Fibroblast of skin of scalp (primary cell): ENCODE measurements at places on chromosomes 6 and 20.

DNA sequence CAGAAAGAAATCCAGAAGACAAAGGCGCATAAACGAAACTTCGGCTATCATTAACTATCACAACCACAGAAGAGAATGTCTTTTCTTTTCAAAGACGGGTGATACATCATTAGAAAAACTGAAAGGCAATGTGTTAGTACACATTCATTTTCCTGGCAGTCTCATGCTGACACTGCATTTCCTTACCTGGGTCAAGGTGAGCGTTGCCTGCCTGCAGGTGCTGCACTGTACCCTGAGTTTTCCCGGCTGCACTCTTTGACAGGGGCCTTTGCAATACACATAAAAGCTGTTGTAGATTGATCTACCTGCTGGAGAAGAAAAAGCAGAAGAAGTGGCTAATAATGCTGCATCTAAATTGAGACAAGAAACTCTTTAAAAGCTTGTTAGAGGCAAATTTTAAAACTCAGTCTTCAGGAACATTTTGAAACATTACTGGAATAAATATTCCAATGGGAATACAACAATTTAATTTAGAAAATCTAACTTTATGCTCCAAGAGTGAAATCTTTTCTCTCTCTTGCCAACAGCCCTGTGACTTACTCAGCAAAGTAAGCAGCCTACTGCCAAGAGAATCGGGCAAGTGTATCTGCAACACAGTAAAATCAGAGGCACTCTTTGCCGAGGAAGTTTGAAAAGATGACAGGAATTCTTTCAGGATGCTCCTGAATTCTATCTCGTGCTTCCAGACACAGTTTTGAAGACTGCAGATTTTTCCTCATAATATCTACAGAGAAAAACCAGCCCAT, 526.4 kb downstream of the PRKN start:
- DNase-seq: no peak

DNA sequence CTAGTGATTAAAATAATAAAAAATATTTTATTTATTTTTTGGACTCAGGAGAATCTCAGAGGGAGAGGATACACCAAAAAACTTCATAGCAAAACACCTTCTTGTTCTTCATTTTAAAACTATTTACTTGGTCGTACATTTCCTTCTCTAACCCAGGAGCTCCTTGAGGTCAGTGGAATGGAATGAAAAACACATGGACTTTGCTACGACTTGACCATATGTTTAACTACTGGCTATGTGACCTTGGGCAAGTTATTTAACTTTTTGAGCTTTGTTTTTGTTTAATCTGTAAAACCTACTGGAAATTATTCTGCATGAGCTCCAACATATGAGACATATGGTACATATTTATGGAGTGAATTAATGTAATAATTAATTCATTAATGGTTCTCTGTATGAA, 1005.5 kb upstream of the CITED2 start:
- peak; percentile 49 for DNase-seq

GRCh38 chr6:55937261-55937947, 62.0 kb upstream of the BMP5 start:
- DNase-seq: no peak

GRCh38 chr20:45826381-45827019, 612 bp downstream of the TNNC2 start:
- DNase-seq: peak; percentile 25

DNA sequence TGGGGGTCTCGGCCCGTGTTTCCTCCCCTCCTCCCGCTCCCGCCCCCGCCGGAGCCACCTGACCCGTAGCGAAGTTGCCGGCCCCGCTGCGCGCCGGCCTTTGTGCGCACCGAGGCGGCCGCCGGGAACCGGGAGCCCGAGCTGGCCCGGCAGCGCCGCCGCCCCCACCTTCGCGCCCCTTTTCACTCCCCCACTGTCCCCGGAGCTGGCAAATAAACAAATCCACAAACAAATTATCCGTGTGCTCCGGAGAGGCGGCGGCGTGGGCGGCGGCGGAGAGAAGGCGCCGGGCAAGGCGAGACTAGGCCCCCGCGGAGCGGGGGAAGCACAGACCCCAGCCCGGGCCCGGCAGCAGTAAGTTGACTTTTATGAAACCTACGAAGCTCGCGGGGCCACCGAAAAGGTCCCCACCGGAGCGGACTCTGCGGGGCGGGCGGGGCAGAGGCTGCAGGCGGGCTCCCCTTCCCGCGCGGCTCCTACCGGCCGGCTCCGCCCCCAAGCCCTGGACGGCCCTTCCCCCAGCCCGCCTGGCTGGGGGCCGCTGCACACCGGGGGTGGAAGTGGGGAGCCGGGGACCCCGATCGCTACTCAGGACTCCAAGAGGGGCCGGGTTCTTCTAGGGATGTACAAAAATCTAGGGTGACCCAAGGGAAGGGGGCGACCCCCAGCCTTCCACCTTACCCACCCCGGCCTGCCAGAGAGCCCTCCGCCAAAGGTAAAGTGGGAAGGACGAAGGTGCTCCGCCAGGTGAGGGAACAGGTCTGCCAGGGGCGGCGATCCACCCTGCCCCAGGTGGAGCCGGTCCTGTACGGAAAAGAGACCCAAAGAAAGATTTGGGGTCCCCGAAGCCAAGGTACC, 40.7 kb downstream of the YTHDF1 start:
- no peak for DNase-seq

DNA sequence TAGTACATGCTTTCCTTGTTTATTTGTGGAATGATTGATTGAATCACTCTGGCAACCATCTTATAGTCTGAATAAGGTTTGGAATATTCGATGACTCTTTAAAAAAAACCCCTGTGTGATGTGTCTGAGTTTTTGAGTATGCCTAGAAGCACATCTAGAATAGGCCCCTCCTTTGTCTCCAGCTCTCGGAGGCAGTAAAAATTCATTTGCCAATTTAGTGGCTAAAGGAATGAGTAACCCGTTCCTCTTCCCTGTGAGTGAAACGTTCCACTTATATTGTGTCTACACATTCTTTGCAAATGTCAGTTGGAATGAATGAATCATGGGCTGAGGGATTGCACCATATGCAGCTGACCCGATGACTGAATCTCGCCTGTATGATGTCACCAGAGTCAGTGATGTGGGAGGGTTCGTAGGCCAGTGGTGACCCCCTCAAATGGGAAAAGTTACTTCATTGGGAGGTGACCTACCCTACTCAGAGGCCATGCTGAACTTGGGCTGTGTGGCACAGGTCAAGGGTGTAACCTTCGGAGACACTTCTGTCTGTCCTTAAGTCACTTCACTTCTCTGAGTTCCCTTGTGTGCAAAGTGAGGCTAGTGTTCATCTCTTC, 21.6 kb downstream of the MOCS3 start:
- peak; percentile 99 for DNase-seq

DNA sequence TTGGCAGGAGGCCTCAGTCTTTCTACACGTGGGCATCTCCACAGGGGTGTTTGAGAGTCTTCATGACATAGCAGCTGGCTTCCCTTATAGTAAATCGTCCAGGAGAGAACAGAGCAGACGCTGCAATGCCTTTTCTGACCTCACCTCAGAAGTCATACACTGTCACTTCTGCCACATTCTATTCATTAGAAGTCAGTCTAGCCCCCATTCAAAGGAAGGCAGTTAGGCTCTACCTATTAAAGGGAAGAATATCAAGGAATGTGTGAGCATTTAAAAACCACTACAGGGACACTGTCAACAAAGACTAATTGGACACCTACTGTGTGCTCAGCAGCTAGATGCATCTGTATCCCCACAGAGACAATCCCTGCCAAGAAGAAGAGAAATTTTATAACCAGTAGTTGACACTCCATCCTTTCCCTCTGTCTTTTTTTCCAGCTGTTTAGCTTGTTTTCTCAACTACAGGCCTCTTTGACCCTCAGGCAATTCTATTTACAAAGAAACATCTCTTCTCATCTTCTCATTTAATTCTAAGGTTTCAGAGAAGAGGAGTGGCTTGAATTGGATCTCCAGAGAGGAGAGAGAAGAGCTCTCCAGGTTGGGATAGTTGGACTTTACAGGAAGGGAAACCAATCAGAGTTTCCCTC, 18.6 kb downstream of the ARMC12 start:
- DNase-seq: no peak

DNA sequence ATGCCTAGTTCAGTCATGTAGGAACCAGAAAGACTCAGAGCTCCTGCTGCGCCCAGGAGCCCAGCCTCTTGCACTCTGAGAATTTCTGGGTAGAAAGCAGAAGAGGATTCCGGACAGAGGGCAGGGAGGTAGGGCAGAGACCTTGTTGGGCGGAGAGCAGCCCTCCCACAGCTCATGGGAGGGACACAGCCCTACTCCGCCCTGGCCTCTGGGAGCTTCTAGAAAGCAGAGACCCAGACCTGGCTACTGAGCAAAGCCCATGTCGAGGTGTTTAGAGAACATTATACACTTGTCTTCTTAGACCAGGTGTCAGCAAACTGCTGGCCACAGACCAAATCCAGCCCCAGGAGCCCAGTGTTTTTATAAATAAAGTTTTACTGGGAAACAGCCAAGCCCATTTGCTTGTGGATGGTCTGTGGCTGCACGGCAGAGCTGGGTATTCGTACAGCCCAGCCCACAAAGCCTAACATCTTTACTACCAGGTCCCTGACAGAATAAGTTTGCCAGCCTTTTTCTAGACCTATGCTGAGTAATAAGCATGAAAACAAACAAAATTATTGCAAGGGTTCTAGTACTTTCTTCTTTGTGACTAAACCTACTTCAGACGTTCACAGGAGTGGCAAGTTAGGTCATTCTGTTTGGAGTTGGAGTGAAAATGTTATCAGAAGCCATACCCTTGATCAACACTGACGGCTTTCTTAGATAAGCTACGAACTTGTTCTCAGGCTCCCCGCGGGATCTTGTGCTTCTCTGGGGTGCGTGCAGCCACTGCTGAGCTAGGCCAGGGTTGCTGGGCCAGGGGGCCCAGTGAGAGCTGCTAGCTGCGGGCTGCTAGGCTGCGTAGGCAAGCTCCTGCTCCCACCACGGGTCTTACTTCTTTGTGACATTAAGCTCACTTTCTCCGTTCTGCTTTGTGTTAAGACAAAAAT, 235.1 kb upstream of the FOXQ1 start:
- DNase-seq: no peak

DNA sequence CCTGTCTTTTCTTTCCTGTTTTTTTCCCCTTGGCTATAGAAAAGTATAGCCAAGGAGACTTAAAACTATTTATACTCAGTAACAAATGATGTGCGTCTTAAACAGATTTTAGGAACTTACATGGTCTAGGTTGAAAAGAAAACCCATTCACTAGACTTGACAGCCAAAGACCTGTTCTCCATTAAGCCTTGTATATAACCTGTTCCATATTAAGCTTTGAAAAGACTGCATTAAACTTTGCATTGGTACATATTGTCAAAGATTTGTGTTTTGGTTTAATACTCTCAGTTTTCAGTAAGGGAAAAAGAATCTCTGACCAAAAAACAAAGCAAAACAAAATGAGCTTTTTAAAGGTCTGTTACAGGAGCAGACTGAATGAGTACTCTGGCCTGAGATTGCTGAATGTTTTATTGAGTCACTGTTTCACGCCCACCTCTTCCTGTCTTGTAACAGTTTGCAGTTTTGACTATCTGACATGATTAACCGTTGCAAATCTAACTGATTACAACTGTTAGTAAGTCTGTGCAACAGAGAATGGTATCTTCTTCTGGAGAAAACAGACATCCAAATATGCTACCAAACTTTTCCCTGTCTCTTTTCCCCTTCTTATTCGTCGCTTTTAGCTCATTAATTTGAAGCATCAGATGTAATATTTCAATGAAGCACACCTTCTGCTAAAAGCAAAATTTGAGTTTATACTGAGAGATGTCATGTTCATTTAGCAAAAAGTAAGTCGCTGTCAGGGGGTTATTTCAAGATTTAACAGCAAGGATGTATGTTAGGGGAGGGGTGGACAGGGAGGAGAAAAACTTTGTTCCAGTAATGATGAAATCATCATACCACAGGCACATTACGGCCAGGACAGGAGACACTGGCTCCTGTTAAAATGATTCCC, 59.1 kb upstream of the SUPT3H start:
- DNase-seq: peak; percentile 67

DNA sequence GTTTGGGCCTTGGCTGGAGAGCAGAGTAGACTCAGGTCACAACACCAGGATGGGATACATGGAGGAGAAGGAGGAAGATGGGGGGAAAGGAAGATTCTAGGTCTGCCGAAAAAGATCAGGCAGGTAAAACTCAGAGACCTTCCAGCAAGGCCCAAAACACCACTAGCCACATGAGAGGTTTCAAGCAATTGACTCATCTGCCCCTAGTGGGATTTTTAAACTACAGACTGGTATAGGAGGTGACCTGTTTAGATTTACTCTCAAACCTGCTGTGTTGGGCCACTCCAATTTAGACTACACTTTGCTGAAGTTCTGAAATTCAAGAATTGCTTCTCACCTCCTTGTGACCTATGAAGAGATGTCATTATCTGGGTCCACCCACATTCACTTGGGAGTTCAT, 236.9 kb upstream of the SASH1 start:
- DNase-seq: no peak

DNA sequence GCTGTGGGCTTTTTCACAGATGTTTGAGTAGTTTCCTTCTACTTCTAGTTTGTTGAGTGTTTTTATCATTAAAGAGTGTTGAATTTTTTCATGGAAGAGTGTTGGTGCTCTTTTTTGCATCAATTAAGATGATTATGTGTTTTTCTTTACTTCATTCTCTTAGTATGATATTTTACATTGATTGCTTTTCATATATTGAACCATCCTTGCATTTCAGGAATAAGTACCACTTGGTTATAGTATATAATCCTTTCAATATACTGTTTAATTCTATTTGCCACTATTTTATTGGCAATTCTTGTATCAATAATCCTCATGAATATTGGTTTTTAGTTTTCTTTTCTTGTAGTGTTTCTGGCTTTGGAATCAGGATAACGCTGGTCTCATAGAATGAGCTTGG, 113.7 kb upstream of the PRDM1 start:
- DNase-seq: no peak
